ENCODE measurements at places on chromosomes 7 and 10.

DNA sequence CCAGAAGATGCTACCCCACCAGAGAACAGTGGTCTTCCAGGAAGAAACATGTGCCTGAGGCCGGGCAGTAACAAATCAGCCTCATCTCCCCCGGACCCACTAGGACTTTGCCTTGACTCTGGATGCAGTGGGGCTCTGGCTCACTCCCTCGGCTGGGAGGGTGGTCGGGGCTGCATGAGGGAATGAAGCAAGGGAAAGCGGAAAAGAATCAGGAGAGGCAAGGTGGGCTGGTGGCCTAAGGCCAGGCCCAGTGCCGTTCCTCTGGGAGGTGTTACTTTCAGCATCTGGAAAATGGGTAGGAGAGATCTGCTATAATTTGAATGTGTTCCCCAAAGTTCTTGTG lies 51.8 kb downstream of the CLEC2L start:
- DNase-seq: no peak

GRCh38 chr7:105643384-105643783 lies 62.1 kb upstream of the EFCAB10 start:
- DNase-seq: no peak

DNA sequence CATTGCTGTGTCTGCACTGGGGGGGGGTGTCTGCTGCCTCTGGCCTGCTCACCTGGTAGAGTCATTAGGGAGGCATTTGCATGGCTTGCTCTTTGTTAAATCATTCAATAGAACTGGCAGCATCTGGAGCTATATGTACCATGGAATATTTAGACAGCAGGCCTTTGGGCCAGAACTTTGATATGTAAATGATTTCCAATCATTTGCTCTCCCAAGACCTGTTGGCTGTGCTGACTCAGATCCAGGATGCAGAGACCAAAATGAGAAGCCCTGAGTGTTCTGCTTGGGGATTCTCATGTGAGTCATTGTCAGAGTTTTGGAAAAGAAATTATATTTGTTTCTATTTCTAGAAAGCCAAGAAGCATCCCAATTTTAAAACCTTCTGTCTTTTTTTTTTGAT lies 257.6 kb upstream of the IGFBP3 start:
- no peak for DNase-seq

- no peak for DNase-seq
Observed at GRCh38 chr10:116215651-116216050, 57.4 kb downstream of the GFRA1 start.

GRCh38 chr7:43502941-43503340 lies 80.0 kb upstream of the STK17A start:
- no peak for DNase-seq

- DNase-seq: peak; percentile 46
Observed at GRCh38 chr10:73413108-73413527, 740 bp downstream of the ANXA7 start.

DNA sequence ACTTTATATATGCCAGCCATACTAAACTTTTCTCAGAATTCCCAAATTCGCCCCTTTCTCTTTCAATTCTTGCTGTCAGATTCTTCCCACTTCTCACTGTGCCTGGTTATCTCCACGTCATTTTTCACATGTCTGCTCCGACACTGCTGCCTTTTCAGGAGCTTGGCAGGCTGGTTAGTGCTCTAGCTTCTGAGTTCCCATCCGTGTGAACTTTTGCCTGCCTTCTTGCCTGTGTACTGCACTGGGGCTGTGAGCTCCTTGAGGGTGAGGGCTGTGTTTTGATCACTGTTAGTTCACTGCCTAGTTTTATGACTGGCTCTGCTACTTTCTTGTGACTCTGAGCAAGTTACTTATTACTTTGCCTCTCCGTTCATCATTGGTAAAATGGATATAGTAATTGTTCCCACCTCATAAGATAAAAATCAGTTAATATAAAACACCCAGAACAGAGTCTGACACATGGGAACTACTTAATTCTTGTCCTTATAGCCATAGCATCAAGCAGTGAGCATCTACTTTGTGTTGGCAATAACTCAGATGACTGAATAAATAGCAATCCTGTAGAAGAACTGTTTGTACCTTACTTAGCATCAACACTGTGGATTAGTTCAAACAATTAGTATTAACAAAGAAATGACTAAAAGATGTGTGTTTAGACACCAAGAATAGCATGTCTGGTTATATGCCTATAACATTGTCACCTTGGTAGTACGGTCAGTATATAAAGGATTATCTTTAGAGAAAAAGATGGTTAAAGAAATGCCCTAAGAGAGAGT lies 5.5 kb downstream of the GSTO1 start:
- peak; percentile 9 for DNase-seq

- DNase-seq: no peak
Observed at GRCh38 chr7:2487586-2488271, 11.5 kb upstream of the GRIFIN start.

DNA sequence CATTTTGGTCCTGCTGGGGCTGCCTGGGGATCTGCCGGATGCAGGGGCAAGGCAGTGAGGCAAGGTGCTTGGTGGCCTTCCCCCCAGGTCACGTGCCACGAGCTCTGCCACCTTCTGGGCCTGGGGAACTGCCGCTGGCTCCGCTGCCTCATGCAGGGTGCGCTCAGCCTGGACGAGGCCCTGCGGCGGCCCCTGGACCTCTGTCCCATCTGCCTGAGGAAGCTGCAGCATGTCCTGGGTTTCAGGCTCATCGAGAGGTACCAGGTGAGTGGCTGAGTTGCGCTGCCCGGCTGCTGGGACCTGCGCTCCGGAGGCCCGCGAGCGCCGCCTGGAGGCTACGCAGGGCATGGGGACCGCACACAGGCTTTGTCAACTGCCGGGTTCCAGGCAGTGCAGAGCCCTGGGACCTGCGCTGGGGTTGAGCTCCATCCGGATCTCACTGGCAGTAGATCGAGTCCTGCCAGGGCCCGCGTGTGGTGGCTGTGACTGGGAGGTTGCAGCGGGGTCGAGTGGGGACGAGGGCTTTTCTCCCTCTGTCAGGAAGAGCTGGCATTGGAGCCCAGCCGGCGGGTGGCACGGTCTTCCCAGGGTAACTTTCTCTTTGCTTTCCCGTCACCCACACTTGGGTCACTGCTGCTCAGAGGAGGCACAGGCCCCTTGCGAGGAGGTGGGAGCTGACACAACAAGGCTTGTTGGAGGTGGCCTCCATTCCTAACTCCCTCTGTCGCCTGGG lies 21.7 kb downstream of the AMZ1 start:
- DNase-seq: peak; percentile 86

DNA sequence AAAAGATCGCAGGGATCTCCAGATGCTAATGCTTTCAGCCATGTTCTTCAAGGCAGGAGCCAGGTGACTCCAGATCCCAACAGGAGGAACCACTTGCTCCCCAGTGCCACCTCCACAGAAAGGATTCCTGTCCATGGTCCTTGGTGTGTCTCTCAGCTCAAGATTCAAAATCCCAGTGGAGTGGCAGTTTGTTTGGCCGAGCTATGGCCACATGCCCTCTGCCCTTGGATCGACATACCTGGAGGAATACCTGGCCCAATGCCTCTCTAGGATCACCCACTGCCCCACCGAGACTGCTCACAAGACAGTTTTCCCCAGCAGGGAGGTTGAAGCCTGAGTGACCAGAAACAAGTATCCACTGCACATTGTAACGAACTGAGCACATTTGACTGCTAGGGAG lies 3.9 kb upstream of the GPRIN2 start:
- peak; percentile 0 for DNase-seq

GRCh38 chr10:17923728-17924127 lies 28.0 kb upstream of the SLC39A12 start:
- no peak for DNase-seq

GRCh38 chr7:149422914-149423301 lies 38.0 kb downstream of the ZNF777 start:
- DNase-seq: peak; percentile 56

DNA sequence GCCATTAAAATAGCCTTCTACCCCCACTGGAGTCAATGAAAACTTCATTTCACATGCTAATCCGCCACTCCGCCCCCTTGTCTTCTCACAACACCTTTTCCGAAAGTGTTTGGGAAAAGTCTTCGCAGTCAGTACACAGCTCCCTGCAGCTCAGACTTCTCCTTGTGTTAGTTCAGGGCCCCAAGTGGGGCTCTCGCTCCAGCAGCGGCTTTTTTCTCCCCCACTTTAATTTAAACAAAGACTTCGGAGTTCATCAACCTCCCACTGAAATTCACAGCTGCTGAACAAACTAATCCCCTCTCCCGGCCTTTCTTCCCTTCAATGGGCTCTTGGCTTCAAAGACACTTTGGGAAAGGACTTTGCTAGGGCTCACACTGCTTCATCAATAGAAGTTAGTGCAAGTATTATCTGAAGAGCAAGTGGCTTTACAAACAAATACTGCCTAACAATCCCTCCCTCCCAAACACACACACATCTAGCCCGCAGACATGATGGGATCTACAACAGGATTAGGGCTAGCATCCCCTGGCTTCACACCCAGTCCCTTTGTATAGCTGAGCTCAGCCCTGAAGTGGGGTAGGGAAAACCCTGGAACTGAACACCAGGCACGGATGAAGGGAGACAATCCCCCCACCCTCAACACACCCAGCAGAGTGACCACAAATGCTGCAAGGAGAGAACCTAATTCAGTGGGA lies 23.1 kb downstream of the WNT8B start:
- no peak for DNase-seq

DNA sequence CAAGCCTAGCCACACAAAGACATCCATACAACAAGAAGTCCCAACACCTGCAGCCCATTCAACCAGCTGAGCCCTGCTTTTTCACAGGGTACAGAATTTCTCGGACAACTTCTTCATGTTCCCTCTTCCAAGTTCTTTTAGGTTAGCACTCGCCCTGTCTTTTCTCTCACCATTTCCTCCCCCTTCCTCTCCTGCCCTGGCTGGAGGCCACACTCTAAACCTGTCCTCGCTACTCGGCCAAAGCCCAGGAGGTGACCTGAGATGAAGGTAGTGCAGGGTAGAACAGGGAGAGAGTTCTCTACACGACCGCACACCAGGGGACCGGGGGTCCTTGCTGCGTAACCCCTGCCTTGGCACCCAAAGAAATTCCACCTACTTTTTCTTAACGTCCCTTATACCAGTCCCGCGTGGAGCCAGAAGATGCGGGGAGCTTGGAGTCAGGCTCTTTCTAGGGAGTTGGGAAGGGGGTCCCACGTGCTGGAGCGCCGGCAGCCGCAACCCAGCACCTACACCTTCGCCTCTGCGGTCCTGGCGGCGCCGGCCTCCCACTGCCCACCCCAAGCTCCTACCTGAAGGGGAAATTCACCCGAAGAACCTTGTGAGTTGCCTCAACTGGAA lies 16.0 kb upstream of the DLX6 start:
- DNase-seq: no peak

GRCh38 chr7:118182593-118183427 lies 1.2 kb upstream of the LSM8 start:
- peak; percentile 23 for DNase-seq

DNA sequence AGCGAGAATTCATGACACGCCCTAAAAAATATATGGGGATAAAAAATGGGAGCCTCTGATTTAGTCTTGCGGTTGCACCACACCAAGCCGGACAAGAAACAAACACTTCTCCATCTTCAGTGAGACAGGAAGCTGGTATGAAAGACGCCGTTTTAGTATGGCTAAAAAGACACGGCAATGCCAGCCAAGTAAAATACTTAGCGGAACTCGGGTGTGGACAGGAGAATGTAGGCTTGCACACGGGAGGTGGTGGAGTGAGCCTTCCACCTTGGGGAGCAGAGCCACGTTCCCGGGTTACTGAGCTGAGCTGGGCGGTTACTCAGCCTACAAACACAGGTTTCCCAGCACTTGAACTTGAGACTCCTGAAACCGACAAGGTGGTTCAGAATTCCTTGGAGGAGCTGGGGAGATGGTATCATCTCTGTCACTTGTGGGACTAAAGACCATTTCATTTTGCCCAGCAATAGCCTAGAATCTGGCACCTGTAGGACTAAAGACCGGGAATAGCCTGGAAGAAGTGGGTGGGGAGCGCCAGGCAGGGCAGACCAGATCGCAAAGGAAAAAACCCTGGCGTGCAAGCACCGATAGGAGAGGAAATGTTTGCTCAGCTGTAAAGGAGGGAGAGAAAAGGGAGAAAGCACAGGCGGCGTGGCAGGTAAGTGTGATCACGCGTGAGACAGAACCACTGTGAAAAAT lies 34.8 kb upstream of the SEPHS1 start:
- no peak for DNase-seq

GRCh38 chr10:128084364-128084763 lies 41.9 kb downstream of the MKI67 start:
- DNase-seq: no peak

GRCh38 chr10:100873827-100874326 lies 38.9 kb upstream of the SLF2 start:
- DNase-seq: no peak

- peak; percentile 10 for DNase-seq
Observed at GRCh38 chr10:102919246-102919959, 1.3 kb downstream of the CNNM2 start.

GRCh38 chr7:94374721-94375566 lies 19.8 kb upstream of the COL1A2 start:
- DNase-seq: no peak

- DNase-seq: no peak
Observed at GRCh38 chr10:119759832-119760231, 34.0 kb downstream of the INPP5F start.

DNA sequence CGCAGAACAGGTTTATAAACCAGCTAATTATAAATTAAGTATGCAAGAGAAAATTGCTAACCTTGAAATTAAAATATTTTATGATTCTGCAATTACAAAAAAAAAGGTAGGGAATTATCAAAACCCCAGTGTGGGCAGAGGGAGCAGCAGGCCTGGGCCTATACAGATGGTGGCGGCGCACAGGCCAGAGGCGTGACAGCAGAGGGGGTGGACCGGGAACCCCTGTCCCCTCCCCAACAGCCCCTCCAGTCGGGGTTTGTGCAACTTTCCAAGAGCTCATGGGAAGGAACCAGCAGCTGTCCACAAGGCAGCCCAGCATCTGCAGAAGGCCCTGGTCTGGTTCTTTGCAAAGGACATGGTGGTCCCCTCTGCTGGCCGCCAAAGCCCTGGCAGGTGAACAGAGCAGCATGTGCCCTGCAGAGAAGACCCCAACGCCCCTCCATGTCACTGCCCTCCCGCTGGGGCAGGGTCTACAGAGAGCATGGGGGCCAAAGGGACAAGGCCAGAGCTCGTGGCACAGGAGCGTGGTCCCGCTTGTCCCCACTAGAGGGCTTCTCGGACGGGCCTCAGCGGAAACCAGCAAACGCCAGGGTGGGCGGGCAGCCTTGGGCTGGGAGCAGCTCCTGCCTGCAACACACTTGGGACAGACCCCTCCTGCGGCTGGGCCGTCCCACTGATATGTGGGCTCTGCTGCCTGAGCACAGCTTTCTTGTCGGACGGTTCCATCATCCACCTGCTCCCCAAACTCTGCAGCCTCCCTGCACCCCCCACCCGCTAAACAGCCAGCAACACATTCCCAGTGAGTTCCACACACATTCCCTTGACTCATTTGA lies 75.1 kb downstream of the EBF3 start:
- peak; percentile 30 for DNase-seq

- DNase-seq: no peak
Observed at GRCh38 chr10:123555616-123556015, 110.5 kb upstream of the GPR26 start.

- DNase-seq: no peak
Observed at GRCh38 chr7:3561932-3562331, 260.9 kb downstream of the SDK1 start.

GRCh38 chr10:131452926-131453720 lies 141.6 kb upstream of the TCERG1L start:
- no peak for DNase-seq
